Testis (tissue), 5 donors: ENCODE measurements at places on chromosomes 16 and 17.

- no peak for DNase-seq
These were observed 372 bp upstream of the NDE1 start for GRCh38 chr16:15649727-15650018.

GRCh38 chr17:73798111-73798748, 154.0 kb upstream of the SDK2 start:
- DNase-seq = no peak

DNA sequence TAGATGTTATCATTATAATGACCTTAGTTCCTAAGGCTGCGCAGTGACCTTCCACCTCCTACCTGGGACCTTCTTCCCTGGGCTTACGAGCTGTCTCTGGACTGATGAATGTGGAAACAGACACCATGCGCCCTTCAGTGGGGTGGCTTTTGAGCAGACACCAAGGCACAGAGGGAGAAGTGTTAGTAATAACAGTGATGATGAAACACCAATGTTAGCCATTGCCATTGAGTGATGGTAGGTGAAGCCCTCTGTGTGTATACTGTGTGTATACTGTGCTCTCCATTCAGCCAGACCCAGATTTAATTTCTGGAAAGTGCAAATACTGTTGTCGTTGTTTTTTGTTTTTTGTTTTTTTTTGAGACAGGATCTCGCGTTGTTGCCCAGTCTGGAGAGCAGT, 44.5 kb downstream of the CLEC16A start:
- DNase-seq = no peak

- DNase-seq = no peak
These were observed 197.1 kb upstream of the PSMD7 start for GRCh38 chr16:74099530-74099929.

- no peak for DNase-seq
These were observed 53.6 kb downstream of the ABAT start for GRCh38 chr16:8727857-8728618.

- no peak for DNase-seq
These were observed 176.7 kb downstream of the C16orf95 start for GRCh38 chr16:87140211-87141200.
